Activated CD4-positive, alpha-beta memory T cell treated with anti-CD3 and anti-CD28 coated beads, Interleukin-2, amount 10 ng/mL, durations not matched to agents 7 days and 5 days (primary cell): ENCODE measurements at places on chromosomes 11 and 22.

GRCh38 chr22:44850946-44851345, 98.6 kb downstream of the ARHGAP8 start:
- H3K27me3 ChIP-seq: no peaks in the 10 kb centered on the region
- H3K4me3 ChIP-seq: no peak overlapping the region
- DNase-seq: no peak
- H3K4me1 ChIP-seq: peaks cover 1% of the 10 kb centered on the region
- no peaks in the 10 kb centered on the region for H3K36me3 ChIP-seq
- H3K27ac ChIP-seq: no peak overlapping the region

DNA sequence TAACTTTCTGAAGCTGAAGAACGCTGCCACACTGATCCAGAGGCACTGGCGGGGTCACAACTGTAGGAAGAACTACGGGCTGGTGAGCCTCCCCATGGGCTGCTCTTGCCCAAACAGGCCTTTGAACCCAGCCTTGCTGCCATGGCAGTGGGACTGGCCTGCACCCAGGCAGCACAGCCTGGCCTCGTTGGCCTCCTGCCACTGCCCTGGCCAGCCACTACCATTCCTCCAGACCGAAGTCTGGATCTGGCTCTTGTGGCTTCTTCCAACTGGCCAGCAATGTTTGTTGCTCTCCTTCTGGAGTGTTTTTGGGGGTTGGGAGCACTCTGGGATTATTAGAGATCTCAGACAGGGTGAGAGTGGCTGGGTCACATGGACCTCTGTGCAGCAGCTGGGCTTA, 51.0 kb downstream of the MYO7A start:
- H3K4me3 ChIP-seq: no peak overlapping the region
- no peaks in the 10 kb centered on the region for H3K4me1 ChIP-seq
- H3K27me3 ChIP-seq: no peaks in the 10 kb centered on the region
- H3K36me3 ChIP-seq: no peaks in the 10 kb centered on the region
- no peak overlapping the region for H3K27ac ChIP-seq
- no peak for DNase-seq

GRCh38 chr11:73396985-73397384, 20.8 kb downstream of the RELT start:
- no peaks in the 10 kb centered on the region for H3K27me3 ChIP-seq
- DNase-seq: no peak
- H3K4me3 ChIP-seq: no peak overlapping the region
- peaks cover 26% of the 10 kb centered on the region for H3K36me3 ChIP-seq
- peaks cover 2% of the 10 kb centered on the region for H3K4me1 ChIP-seq
- peak overlapping the region; percentile 45 for H3K27ac ChIP-seq

DNA sequence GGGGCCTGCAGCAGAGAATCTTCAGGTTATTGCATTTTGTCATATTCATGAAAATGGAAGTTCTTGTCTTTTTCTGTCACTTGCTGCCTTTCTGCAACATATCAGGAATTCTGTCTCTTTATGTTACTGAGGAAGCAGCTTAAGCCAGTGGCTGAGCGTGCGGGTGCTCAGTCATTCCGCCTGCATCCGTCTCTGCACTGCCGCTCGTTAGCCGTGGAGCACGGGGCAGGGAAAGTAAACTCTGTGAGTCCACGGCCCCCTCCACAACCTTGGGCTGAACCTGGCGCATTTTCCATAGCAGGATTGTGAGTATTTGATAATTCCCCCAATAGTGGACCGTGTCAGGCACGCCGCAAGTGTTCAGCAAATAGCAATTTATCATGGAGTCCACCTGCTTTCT, 1007.7 kb downstream of the BRD1 start:
- H3K27me3 ChIP-seq: no peaks in the 10 kb centered on the region
- no peak overlapping the region for H3K27ac ChIP-seq
- no peaks in the 10 kb centered on the region for H3K4me1 ChIP-seq
